ENCODE measurements at places on chromosomes 1 and 21. TPM values are rescaled to one million over a fixed set of nuclear protein-coding genes. Genes with fewer than 3 reads are reported as not detected.

The ADGRL4 gene
- not detected for total RNA-seq

The LRRC71 gene
- total RNA-seq = not detected

The FAM163A gene
- not detected for total RNA-seq

The TMEM82 gene
- total RNA-seq = not detected

The BMP8B gene
- 0.08 TPM for total RNA-seq

The LRRC40 gene
- total RNA-seq = 18.3 TPM

The S100A1 gene
- total RNA-seq = 0.91 TPM

The LRRC39 gene
- not detected for total RNA-seq

The TENT5C gene
- total RNA-seq = 0.76 TPM

The NES gene
- total RNA-seq = 0.48 TPM

The FHL3 gene
- 20.3 TPM for total RNA-seq

The RCSD1 gene
- not detected for total RNA-seq

The KRTAP13-2 gene
- total RNA-seq = not detected

The OLIG2 gene
- 1.7 TPM for total RNA-seq

The FAAP20 gene
- 28.5 TPM for total RNA-seq

The GUK1 gene
- total RNA-seq = 185 TPM

The CRP gene
- total RNA-seq = not detected

The PLA2G2F gene
- not detected for total RNA-seq

The TSPEAR gene
- 0.08 TPM for total RNA-seq

The GJA9 gene
- not detected for total RNA-seq

The PGLYRP3 gene
- not detected for total RNA-seq

The NR5A2 gene
- 0.06 TPM for total RNA-seq
